ENCODE measurements at places on chromosomes 4 and X.

DNA sequence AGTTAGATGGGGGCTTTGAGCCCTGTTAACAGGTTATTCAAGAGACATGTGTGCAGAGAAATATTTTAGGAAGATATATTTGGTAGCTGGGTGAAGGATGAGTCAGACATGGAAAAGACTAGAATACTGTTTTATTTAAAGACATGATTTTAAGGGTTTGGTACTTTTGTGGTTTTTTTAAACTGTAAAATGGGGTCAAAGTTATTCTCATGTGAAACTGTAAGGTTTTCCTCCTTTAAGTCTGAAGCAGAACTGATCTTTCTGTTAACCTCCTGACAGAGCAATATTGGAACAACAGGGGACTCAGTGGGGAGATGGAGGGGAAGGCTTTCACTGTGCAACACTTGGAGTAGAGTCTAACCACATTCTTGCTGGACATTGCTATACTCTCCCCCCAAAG lies 112.4 kb upstream of the LSM6 start:
- no peak for DNase-seq

DNA sequence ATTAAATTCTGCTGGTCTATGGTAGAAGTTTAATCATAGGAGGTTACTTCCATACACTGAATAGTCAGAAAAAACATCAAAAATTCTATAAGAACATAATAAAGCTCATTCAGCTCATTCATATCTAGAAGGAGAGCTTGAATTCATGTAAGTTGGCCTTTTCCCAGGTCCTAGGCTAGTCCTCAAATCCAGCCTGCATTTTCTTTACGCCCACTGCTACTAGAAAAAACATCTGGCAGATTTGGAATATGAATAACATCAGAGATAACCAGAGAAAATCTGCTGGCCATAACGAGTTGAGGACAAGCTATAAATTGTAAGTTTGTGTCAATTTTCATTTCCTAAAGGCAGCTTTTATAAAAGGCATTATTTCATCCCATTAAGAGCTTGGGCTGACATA lies 95.5 kb downstream of the MXRA5 start:
- no peak for DNase-seq

DNA sequence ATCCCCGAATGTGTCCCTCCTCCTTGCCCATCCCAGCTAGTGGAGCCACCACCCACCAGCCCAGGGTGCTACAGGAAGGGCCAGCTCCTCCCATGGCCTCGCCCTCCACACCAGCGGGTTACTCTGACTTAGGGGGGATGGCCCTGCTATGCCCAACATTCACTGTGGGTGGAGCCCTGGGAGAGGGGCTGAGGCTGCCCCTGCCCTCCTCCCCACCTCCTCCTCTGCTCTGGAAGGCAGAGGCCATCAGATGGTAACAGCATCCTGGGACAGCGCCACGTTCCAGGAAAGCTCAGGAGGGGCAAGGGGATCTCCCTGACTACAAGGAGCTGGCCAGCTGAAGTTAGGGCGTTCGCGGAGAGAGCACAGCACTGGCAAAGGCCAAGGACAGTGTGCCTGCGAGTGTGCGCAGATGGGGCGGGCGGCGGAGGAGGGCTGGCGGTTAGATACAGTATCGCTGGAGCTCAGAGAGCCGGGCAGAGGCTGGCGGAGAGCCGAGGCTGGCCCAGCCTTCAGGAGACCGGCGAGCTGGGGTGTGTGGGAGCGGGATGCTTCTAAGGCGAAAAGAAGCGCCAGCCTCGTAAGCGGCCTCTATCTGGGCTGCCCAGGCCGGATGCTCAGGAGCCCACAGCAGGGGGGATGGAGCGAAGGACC lies 1.5 kb downstream of the JAKMIP1 start:
- DNase-seq = no peak

DNA sequence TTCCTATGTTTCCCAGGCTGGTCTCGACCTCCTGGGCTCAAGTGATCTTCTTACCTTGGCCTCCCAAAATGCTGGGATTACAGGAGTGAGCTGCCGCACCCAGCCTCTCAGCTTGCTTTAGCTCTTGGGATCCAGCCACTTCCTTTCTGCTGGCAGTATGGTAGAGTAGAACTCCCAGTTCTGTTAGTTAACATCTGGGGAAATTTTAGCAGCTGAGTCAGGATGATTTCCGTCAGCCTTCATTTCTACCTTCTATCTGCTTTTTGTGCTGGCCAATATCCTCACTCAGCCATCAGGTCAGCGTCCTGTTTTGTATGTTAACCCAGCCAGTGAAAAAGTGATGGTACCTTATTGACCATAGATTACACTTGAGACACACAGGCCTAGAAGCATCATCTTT lies 59.3 kb upstream of the GPC4 start:
- no peak for DNase-seq

- no peak for DNase-seq
Measured at GRCh38 chrX:40209951-40210617, 112.3 kb upstream of the BCOR start.

- DNase-seq = no peak
Measured at GRCh38 chrX:16012250-16012649, 111.1 kb upstream of the GRPR start.

GRCh38 chr4:5979981-5980380 lies 38.2 kb downstream of the C4orf50 start:
- no peak for DNase-seq

DNA sequence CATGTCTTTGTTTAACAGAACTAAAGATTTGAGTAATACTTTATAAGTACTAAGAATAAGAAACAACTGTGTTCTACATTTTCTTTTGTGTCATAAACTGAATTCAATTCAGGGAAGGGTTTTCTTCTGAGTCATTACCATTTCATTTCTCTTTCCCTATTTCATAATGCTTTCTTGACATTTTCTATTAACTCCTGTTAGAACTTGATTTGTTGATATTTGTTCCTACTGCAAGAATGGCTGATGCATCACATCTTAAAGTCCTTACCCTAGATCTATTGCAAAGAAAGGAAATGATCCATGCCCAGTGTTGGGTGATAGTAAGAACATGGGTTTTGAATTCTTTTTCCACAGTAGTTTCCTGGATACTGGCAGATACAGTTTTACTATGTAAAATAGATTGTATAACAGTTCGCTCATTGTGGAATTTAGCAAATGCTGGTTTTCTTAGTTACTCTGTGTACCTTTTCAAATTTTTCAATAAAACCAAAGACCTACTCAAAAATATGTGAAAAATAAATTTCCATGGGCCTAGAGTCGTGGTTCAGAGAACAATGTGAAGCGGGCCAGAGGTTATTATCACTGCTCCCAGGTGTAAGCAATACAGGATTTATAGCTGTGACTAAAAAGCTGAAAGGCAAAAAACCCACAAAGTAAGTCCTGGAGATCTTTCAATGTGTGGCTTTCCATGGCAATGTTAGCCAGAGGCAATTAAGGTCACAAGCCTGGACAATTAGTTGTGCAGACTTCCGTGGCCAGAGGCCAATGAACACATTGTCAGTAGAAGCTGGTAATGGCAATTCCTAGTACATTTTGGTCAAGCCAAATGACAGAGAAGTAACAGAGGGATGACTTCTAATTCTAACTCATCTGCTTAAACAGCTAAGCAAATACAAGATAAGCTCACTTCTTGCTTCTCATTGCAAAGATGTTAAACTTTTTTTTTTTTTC lies 127.3 kb upstream of the FAT4 start:
- DNase-seq = no peak

DNA sequence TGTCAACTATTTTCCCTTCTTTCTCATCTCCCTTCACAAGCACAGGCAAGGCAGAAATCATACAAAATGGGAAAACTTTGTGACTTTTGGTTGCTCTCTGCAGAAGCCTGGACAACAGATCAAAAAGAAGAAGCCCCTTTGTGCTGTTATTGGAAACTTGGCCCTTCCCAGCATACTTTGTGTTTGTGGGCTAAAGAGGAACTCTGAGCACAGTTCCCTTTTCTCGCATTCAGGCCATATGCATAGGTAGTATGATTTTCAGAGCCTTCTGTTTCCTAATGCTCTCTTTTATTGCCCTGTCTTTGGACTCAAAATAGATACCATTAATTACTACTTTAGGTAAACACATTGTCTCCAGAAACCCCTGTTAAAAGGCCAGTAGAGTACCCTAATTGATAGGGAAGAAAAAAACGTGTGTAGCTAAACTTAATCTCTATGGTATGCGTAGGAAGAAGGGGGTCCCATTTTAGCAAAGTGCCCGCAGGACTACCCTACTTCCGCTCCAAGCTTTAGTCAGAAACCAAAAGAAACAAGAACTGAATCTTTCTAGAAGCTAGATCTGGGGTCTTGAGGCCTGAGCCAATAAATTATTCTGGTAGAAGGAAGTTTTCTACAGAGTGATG lies 26.6 kb downstream of the VSIG4 start:
- DNase-seq = no peak

DNA sequence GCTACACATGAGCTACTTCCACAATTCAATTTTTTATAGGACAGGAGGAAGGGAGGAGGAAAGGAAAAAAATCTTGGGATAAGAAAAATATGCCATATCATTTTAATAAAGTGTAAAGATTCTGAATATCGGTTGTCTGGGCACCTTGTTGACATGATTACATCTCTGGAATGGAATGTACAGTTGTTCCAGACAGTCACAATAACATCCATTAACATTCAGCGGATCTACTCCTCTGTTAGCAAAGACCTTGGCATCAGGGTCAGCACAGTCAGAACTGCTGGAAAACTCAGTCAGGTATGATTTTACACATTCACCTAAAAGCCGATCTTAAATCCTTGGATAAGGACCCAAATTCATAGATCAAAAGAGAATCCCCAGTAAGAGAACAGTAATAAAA lies 85.4 kb upstream of the ARMCX2 start:
- DNase-seq = no peak

- DNase-seq = no peak
Measured at GRCh38 chrX:94256396-94256795, 582.4 kb downstream of the FAM133A start.

DNA sequence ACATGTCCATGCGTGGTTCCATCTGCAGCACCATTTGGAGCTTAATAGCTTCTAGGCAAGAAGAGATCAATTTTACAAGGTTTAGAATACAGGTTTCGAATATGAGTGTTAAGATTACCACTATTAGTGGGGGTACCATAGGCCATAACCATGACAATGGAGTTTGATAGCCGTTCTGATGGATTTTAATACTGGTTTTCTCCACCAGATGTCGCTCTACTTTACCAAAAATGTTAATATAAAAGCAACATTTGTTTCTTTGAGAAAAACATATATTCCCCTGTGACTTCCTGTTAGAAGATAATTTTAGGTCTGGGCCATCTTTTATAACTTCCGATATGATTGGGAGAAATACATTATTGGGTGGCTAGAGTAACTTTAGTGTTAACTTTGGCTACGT lies 499.7 kb upstream of the POU3F4 start:
- no peak for DNase-seq

DNA sequence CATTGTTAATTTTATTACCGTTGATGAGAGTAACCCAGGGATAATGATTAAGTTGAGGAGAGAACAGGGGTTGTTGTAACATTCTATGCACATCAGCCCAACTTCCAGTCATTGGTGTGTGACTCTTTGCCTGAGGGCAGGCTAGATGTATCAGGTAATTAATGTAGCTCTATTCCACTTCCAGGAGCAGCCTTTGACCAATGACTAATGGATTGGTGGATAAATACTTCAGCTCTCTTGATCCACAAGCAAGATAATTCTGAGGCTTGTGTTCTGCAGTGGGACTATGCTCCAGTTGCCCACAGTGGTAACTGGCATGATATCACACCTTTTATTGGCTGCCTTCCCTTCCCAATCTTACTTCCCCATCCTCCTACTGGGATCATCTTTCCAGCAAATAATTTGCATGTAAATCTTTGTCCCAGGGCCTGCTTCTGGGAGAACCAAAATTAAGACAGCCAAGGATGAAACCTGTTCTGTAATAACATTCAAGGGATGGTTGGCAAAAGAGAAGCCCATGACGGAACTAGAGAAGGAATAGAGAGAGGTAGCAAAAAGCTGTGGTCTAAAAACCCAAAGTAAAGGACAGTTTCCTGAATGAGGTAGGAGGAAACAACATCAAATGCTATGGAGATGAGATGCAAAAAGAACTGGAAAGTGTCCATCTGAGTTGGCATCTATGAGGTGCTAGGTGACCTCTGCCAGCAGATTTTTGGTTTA lies 241.4 kb upstream of the RPS6KA3 start:
- no peak for DNase-seq

- no peak for DNase-seq
Measured at GRCh38 chr4:1367230-1367935, 20.4 kb downstream of the UVSSA start.

DNA sequence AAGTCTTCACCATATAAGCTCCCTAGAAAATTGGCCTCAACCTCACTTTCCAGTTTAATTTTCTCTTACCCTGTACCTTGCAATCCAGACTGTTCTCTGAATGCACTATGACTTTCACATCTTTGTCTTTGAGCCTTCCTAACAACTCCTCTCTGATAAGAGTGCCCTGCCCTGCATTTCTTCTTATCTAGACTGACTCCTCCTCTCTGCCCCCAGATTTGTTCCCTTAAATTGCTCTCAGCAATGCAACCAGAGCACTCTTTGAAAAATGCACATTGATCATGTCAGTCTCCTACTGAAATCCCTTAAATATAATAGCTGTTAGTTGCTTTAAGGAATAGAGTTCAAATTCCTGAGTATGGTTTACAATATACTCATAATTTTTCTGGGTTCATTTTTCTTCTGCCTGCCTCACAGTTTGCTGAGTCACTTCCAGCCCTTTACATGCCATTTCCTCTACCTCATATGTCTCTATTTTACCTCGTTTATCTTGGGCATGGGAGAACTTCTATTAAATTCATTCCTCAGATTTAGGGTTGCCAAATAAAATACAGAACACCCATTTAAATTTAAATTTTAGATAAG lies 582.7 kb upstream of the AADAT start:
- no peak for DNase-seq

GRCh38 chr4:61380865-61381264 lies 180.7 kb downstream of the ADGRL3 start:
- no peak for DNase-seq

GRCh38 chr4:30462445-30463090 lies 257.6 kb upstream of the PCDH7 start:
- DNase-seq = no peak

DNA sequence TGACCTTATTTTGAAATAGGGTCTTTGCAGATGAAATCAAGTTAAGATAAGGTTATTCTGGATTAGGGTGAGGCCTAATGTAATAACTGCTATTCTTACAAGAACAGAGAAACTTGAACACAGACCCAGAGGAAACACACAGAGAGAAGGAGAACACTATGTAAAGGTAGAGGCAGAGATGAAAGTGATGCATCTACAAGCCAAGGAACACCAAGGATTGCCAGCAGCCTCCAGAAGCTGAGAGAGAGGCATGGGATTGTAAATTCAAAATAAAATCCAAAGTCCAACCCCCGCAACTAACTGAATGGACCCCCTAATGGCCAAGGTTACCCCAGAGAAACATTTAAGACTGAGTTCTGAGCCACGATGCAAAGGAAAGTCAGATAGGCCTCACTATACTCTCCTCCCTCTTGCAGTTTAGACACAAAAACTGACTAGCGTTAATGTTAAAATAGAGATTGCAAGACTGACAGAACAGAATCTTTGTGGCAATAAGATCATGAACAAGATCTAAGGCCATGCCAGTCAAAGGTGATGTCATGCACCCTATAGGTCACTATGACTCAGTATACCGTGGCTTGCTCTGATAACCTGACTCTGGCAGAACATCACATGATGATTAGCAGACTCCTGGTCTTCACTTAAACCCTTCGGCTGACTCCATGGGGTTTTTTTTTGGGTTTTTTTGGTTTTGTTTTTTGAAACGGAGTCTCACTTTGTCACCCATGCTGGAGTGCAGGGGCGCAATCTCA lies 42.9 kb downstream of the DDX60L start:
- no peak for DNase-seq

Measured in stimulated activated CD8-positive, alpha-beta memory T cell treated with anti-CD3 and anti-CD28 coated beads, Interleukin-2, amount 100 ng/mL, for 48 hours (primary cell).